Left cardiac atrium (tissue), 4 donors: ENCODE measurements at places on chromosomes 11 and 22. TPM values are rescaled to one million over a fixed set of nuclear protein-coding genes. Genes with fewer than 3 reads are reported as not detected.

DNA sequence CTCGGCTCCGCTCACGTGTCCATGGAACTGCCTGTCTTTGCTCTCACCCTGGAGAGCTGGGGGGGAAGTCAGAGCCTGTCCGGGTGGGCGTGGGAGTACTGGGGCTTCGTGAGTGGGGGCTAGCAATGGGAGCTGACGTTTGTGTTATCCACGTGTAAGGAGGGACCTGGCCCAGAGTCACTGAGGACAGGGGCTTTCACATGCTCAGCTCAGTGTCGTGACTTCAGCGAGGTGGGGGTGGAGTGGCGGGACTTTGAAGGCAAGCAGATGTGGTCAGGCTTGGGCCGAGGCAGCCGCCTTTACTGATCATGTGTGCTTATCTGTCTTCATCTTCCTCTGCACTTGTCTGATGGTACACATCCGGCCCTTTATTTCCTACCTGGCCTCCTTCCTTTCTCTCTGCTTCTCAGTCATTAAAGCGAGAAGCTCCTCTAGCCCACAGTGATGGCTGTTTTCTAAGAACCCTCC is 113.1 kb upstream of the NNMT start:
- no peak for DNase-seq

DNA sequence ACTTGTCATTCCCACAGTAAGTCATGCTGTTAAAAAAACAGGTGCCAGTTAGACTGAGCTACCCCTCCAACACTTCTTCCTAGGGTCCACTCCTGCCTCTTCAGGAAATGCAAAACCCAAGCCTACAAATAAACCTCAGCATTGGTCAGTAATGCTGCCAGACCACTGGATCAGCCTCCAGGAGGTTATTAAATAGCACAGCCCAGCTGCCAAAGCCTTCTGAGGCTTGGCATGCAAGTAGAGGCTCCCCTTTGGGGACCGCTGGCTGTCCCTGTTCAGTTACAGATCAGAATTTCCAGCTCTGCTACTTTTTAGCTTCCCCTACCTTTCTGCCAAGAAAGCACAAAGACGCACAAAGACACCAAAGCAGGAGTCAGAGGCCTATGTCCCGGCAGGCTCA is 33.3 kb downstream of the ABTB2 start:
- no peak for DNase-seq

DNA sequence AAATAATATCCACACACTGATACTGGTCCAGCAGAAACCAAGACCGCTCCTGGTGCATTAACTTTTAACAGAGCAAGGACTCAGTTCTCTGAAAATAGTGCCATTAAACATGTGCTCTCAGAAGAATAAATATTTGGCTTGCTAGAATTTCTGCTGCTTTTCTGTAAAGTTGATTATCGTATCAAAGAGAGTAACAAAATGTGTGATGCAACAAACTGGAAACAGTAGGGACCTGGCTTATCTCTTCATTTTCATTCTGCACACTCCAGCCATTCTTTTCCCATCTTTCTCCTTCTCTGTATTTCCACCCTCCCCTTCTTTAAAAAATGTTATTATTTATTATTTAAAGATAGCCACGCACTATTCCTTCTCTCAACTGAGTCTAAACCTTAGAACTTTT is 43.9 kb downstream of the WT1 start:
- no peak for DNase-seq

GRCh38 chr11:15577519-15577918 is 462.8 kb downstream of the INSC start:
- DNase-seq = no peak

DNA sequence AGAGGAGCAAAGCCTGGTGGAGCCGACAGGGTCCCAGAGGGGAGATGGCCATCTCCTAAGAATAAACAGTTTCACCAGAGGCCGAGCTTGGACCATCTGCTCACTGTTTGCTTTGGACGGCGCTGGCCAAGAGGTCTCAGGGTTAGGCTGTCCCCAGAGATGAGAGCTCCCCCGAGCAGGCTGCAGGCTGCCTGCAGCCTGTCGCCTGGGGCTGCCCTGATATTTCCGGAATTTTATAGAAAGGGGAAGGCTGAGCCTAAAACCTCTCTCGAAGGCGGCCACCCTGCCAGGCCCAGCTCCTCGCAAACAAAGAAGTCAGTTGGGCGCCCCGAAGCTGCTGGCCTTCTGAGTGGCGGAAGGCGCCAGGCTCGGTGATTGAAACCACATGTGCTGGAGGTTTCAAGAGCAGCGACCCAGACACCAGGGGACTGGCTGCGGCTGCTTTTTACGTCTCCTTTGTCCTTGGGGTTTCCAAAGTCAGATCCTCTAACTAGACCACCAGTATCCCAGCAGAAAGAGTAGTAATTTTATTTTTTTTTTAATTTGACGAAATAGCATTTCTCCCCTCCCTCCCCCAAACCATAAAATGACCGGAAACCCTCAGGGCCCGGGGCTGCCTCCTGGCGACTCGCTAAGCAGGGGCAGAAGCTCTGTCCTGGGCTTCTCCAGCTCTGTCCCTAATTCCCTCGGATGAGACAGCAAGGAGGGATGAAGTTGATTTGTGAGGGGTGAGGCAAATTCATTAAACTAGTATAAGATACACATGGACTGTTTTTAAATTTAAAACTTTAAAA is 57.4 kb downstream of the CLMP start:
- DNase-seq = peak; percentile 87

GRCh38 chr11:12420040-12420439 is 42.7 kb downstream of the PARVA start:
- no peak for DNase-seq

- no peak for DNase-seq
Measured at GRCh38 chr11:95764267-95764898, 25.2 kb downstream of the FAM76B start.

DNA sequence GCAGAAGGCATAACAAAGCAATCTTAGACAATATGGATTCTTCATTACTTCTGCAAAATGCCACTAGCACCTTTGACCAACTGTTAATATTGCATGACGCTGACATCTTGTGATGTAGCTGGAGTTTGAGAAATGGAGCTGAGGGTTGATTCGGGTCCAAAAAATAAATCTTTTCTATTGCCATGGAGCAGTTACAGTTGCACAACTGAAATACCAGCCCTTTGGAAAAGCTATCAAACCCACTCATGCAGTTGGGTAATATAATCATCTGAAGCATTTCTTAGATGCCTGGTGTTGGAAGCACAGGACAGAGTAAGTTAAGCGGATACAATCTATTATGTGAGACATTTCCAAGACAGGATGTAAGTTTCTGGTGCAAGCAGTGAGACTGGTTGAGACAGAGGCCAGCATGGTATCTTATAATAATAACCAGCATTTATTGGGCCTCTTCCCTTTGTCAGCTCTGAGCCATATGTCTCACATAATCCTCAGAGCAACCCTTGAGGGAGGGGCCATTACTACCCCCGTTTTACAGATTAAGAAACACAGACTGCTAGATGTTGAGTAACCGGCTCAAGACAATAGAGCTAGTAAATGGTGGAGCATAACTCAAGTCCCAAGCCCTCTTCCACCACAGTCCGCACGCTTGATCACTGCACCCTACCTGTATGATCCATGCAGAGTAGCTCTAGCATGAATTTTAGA is 74.9 kb upstream of the CAPRIN1 start:
- no peak for DNase-seq

DNA sequence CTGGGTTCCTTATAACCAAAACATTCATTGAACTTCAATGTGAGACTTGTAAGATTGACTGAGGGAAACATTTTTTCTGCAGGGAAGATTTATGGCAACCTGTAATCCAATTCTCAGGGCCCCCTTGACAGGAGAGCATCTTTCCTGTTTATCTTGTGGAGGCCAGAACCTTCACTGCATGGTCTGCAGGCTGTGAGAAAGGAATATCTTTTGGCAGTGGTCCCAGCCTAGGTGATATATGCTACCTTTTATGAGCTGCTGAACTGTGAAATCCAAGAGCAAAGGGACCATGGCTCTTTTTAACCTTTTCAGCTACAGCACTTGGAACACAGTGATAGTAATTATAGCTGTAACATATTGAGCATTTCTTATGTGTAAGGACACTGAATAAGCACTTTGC is 590.2 kb upstream of the B3GAT1 start:
- no peak for DNase-seq

DNA sequence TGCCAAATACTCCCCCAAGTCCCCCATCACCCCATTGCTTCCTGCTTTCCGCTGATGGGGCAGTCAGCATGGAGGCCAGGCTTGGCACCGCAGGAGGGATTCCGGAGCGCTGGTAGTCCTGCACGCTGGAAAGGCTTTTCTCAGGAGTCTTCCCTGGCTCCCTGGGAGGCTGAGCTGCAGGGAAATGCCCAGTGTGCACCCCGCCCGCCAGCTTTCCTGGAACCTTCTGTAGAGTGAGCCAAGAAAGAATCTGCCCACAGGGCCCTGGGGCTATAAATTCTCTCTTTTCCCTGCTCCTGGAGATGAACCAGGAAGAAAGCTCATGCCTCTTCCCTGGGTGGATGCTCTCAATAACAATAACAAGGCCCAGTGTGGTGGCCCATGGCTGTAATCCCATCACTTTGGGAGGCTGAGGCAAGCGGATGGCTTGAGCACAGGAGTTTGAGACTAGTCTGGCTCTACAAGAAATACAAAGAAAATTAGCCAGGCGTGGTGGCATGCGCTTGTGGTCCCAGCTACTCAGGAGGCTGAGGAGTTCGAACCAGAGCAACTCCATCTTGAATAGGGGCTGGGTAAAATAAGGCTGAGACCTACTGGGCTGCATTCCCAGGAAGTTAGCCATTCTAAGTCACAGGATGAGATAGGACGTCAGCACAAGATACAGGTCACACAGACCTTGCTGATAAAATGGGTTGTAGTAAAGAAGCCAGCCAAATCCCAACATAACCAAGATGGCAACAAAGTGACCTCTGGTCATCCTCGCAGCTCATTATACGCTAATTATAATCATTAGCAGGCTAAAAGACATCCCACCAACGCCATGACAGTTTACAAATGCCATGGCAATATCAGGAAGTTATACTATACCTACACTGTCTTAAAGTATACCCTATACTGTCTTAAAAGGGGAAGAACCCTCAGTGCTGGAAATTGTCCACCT is 46.4 kb upstream of the FTH1 start:
- no peak for DNase-seq

- peak; percentile 34 for DNase-seq
Measured at GRCh38 chr11:59158206-59159068, 13.5 kb upstream of the DTX4 start.

- peak; percentile 64 for DNase-seq
Measured at GRCh38 chr22:23305321-23305910, 125.1 kb downstream of the BCR start.

DNA sequence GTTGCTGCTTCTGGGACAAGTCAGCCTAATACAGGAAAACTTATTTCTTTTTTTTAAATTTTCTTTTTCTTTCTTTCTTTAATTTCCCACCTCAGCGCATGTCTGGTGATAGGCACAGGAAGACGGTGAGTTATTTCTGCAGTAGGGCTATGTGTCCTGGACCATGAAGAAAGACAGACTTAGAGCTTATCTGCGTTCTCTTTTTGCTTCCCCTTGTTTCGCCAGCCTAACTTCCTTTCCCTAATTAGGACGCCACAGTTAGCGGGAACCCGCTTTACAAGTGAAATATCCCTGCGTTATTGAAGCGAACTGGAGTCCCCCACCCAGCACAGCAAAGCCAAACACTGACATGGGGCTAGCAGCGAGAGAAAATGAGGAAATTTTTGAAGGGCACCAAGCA is 8.6 kb downstream of the OR6M1 start:
- no peak for DNase-seq

GRCh38 chr11:123111465-123111864 is 49.5 kb upstream of the HSPA8 start:
- no peak for DNase-seq

- no peak for DNase-seq
Measured at GRCh38 chr11:113623114-113623513, 83.0 kb downstream of the TMPRSS5 start.

DNA sequence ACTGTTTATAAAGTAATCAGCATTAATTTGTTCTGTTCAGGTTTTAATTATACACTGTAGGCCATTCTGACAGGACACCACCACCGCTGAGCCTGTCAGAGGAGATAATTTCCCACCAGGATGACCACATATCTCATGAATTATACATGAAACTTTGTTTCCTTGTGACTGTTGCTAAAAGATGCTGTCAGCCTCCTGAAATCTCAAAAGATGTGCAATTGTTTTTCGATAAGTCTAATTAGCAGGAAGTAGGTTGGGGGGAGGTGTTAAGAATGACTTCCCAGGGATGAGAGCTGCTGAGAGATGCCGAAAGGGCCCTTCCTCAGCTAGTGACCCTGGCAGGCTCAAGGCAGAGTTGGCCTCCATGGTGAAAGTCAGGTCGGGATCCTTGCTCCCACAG is 485.4 kb downstream of the SOX6 start:
- no peak for DNase-seq

The MYOD1 gene
- not detected for total RNA-seq

The MMP12 gene
- total RNA-seq = not detected

The TRIM66 gene
- 2.3 TPM for total RNA-seq

The OTOG gene
- not detected for total RNA-seq

The DRD4 gene
- 0.15 TPM for total RNA-seq

The SRSF8 gene
- 23.5 TPM for total RNA-seq

The LMNTD2 gene
- 0.58 TPM for total RNA-seq

The CCDC15 gene
- 0.31 TPM for total RNA-seq

The TMEM151A gene
- 1.1 TPM for total RNA-seq

The CBLIF gene
- total RNA-seq = not detected
